ENCODE measurements at places on chromosomes 12 and 14. TPM values are rescaled to one million over a fixed set of nuclear protein-coding genes. Genes with fewer than 3 reads are reported as not detected.
A peak's percentile ranks its signal among the peaks of the same experiment; 100 is the strongest.

DNA sequence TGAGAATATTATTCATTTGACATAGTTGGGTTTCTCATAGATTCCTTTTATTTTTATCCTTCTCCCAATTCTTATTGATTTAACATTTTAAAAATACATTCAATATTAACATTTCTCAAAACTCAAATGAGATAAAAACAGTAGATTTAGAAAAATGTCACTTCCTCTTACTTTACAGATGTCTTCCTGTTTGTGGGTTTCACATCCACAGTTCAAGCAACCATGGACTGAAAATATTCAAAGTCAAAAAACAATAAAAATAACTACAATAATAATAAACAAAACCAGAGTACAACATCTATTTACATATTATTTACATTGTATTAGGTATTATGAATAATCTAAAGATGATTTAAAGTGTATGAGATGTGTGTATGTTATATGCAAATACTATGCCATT is 111.3 kb upstream of the SLC16A7 start:
- no peak for DNase-seq

- no peak for DNase-seq
Measured at GRCh38 chr12:130049666-130050065, 112.6 kb upstream of the FZD10 start.

- DNase-seq, result peak; percentile 75
Measured at GRCh38 chr14:34331728-34332623, 130.1 kb downstream of the SPTSSA start.

DNA sequence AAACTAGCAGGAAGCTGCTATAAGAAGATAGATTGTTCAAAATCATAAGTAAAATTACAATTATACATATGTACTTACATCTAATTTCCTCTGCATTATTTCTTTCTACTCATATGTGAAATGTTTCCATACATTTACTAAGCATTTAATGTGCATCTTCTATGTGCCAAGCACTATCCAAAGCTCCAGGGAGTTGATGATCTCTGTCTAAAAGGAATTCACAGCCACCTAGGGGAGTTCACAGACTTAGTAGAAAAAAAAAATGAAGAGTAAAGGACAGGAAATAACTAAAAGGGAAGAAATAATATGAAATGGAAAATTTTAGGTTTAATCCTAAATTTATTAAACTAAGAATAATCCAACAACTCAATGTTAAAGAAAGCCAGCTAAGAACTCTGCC is 91.7 kb downstream of the EFCAB11 start:
- no peak for DNase-seq

- no peak for DNase-seq
Measured at GRCh38 chr12:86389949-86390348, 133.8 kb upstream of the MGAT4C start.

DNA sequence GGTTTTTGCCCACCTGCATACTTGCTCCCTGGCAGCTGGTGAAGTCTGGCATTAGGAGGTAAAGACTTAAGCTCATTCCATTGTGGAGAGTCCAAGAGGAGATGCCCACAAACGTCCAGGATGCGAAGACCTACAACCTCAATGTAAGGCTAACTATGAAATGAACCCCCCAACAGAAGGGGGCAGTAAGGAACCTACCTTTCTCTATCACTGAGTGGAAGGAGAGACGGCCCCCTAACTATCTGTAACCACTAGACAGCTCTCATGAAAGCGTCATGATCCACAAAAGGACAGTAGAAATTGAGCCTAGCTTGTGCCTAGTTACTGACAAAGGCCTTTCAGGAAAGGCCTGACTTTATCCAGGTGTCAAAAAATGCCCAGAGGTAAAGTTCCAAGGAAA is 55.3 kb downstream of the ZFYVE21 start:
- DNase-seq, result no peak

GRCh38 chr14:36477266-36477665 is 42.8 kb downstream of the NKX2-1 start:
- no peak for DNase-seq

DNA sequence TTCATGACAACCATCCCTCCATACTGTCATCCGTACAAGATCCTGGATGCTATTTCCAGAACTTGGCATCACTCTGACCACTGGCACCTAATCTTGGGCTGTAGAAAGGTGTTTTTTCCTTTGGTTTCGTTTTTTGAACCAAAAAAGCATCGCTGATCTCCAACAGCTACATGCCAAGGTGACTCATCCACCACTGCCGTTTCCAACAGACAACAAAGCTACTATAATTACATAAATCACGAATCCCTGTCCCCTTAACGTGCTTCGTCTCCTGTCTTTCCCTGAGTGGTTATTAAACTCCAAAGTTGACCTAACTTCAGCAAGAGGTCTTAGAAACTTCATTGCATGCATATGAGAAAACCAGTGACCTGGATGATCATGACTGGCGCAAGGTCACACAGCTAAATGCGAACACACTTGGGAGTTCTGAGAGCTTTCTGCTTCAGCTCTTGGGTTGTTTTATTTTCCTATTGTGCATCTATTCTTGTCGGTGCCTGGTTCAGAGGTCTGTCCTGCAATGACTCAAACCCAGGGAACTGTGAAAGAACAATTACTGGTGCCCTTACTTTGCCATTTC is 99.9 kb downstream of the PPM1H start:
- no peak for DNase-seq

DNA sequence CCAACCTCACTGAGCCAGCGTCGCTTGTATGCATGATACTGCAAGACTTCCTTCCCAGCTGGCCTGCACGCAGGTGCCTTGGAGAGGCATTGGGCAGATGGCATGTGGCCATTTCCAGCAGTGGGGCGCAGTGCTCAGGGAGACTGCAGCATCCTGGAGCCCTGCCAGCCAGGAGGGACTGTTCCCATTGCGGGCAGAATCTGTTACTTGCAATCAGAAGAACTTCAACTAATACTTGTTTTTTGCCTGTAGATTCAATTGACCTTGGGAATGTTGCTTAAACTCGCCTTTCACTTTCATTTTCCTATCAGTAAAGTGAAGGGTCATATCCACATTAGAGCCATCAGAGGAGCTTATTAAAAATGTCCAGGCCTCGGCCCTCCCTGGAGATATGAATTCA is 29.8 kb downstream of the ANKRD9 start:
- DNase-seq, result no peak

GRCh38 chr12:116332705-116333380 is 55.4 kb upstream of the MED13L start:
- no peak for DNase-seq

DNA sequence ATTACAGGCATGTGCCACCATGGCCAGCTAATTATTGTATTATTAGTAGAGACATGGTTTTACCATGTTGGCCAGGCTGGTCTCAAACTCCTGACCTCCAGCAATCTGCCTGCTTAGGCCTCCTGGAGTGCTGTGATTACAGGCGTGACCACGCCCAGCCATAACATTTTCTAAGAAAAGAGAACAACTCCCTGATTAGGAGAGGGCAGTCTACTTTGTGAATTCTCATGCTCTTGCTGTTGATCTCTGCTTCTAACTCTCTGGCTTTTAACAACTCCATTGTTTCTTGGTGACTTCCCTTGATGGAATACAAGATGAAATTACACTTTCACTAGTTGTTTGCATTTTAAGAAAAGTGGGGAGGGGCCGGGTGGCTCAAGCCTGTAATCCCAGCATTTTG is 33.6 kb downstream of the SSH1 start:
- DNase-seq, result no peak

GRCh38 chr12:102957339-102958050 is at the start of gene ASCL1:
TSS of gene ASCL1 (plus strand) at chr12:102957674. CDS start at chr12:102958245, 571 bp downstream.
- DNase-seq, result no peak

Gene TXNDC16
- 19.2 TPM for total RNA-seq

Gene SRRM4
- total RNA-seq, result 0.42 TPM

Gene IGF1
- 71.1 TPM for total RNA-seq

Gene TAS2R42
- total RNA-seq, result not detected

Gene LPAR5
- total RNA-seq, result 1.7 TPM
